ENCODE measurements at places on chromosomes 2 and 18.

GRCh38 chr18:374721-375168, 106.9 kb upstream of the THOC1 start:
- DNase-seq: peak; percentile 52

- peak; percentile 78 for DNase-seq
Observed at GRCh38 chr2:46812361-46813019, 103.1 kb downstream of the MCFD2 start.

- DNase-seq: no peak
Observed at GRCh38 chr2:170227951-170228350, 50.0 kb downstream of the MYO3B start.

DNA sequence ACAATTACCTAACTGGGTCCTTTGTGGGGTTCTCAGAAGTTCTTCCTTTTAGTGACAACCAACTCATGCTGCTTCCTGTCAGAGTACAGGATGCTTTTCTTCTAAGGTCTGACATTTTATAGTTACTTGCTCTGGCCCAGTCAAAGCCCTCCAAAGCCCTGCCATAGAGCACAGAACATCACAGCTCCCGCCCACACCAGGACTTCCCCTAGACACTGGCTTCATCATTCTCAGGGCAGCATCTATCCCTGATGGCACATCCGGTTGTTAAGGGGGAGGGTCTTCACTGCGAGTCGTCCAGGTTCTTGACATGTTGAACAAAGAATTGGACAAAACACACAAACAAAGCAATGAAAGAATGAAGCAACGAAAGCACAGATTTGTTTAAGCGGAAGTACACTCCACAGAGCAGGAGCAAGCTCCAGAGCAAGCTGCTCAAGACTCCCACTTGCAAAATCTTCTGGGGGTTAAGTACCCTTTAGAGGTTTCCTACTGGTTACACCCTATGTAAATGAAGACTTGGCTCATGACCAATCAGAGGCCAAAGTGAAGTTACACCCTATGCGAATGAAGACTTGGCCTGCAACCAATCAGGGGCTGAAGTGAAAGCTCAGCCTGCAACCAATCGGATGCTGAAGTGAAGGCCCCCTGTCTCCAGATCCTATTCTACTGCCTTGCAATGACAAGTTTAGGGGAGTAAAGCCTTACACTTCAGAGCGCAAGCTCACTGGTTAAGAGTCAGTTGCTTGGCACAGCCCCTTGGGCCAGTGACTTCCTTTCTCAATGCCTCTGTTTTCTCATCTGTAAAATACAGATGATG, 79.0 kb downstream of the HDAC4 start:
- DNase-seq: no peak

- DNase-seq: no peak
Observed at GRCh38 chr2:186889101-186889879, 40.3 kb upstream of the ZSWIM2 start.

DNA sequence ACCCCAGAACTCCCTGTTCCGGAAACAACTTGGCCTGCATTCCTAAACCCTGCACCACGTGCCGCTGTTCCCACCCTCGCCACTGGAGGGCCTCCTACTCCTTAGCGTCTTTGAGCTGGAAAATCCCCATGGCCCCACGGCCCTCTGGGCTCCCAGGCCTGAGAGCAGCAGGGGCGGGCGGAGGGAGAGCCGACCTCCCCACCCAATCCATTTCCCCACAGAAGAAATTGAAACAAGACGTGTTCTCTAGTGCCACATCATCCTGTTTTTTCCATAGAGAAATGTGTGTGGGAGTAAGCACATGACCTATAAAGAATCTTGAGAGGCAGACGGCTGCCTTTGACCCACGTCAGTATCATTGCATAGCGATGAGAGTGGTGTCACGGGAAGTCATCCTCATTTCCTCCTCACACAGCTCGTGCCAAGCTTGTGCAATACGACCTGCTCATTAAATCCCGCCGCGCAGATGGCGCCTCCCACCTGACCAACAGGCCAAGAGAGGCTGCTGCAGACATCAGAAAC, 79.2 kb downstream of the LAMA1 start:
- peak; percentile 85 for DNase-seq

Measured in psoas muscle (tissue), 8 donors.